AG08395 (cell line): ENCODE measurements at places on chromosomes 1 and 21.
A peak's percentile ranks its signal among the peaks of the same experiment; 100 is the strongest.

DNA sequence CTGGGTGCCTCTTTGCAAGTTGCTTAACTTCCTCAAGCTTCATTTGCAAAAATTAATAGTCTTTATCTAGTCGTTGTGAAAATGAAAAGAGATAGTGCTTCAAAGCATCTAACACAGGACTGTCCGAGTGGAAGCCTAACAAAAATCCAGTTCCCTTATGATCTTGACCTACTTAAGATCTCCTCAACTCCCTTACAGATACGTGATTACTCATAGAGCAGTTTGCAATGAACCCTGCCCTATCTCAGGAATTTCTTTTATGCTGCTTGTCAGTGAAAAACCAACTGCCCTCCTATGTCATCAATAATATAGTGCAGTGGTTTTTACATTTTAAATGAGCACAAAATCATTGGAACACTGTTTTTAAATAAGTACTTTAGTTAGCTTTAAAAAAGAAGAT is 314.3 kb downstream of the BACH1 start:
- DNase-seq, result no peak

DNA sequence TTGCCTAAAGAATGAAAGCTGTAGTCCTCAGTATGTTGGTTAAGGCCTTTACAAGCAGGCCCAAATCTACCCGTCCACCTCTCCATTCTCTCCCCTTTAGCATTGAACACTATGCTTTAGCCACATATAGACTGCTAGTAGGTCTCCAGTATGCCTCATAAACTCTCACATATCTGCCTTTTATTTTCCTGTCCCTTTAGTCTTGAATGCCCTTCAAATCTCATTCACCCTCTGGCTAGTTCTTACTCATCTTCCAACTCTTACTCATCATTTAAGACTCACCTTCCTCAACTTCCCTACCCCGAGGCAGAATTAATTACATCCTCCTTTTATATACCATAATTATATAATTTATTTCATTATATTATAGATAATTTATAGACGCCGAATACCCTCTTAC is 78.7 kb upstream of the TSPAN2 start:
- DNase-seq, result no peak

DNA sequence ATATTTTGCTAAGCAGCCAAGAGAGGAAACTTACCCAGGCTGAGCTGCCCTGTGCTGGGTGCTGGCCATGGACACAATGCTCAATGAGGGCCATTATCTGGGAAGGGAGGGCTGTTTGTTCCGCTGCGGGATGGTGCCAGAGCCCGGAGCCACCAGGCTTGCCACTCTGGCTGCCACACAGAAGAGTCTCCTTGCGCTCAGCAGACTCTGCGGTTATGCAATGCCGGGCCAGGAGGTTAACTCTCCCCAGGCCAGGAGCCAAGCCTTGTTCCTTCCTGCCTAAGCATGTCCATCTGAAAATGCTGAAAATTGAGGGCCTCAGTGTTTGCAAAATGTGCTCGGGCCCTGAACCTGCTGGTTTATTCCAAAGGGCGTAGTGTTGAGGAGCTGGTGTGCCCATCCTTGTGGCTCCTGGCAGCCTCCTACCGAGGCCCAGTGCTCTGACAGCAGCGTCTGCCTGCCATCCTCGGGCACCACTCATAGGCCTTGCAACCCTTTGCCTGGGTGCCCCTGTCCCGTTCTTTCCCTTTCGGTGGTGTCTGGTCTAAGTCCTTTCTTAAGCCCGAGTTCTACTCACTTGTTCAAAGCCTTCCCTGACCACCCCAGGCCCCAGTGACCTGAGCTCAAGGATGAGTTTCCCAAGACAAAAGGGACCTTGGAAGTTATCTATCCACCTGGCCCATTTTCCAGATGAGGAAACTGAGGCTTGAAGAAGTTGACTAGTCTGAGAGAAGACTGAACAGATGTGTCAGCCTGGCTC is 133.8 kb upstream of the EDN2 start:
- peak; percentile 63 for DNase-seq

GRCh38 chr1:56506951-56507491 is 72.3 kb downstream of the PLPP3 start:
- DNase-seq, result no peak

- DNase-seq, result peak; percentile 60
Measured at GRCh38 chr1:85274969-85275453, 1.4 kb downstream of the BCL10 start.

DNA sequence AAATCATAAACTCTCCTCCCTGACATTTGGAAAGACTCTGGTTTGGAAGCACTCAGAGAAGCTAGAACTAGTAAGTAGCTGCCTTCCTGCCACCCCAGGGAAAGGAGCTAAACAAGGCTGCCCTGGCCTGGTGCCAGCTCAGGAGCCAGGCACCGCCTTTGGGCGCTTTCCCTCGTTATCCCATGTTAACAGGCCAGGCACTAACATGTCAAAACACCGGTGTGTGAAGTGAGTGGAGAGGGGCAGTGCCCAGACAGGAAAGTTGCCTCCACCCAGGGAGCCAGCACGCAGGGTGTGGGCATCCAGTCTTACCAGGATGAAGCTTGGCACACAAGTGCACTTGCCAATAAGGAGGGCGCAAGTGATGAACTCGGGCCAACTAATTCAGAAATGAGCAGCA is 346.8 kb downstream of the RRAGC start:
- no peak for DNase-seq

DNA sequence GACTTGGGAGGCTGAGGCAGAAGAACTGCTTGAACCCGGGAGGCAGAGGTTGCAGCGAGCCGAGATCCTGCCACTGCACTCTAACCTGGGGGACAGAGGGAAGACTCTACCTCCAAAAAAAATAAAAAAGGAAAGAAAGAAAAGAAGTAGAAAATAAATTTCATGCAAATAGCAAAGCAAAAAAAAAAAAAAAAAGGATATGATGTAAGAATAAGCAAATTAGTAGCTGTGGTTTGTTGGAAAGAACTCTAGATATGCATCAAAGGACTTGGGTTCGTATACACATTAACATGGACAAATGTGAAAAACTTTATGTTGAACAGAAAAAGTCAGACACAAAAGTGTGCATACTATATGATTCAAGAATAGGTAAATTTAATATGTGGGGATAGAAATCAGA is 11.9 kb downstream of the WASF2 start:
- no peak for DNase-seq

DNA sequence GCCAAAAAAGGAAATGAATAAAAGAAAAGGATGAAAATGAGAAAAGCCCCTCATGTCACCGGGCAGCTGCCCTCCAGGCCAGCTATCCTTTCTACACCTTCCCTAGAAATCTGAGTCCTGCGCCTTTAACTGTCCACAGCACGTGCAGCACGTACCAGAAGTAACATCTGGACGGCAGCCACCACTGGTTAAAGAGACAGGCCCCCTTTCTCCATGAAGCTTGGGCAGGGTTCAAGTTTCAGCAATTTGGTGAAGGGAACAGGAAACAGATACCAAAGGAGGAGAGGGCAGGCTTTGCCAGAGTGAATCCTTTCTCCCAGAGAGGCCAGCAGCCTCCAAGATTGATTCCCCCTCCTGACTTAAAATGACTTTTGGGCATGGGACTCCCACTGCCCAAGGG is 3.6 kb upstream of the KIAA2013 start:
- peak; percentile 65 for DNase-seq

GRCh38 chr1:26851106-26851684 is 11.8 kb upstream of the SFN start:
- DNase-seq, result no peak

GRCh38 chr1:25123551-25123950 is 108.8 kb downstream of the SYF2 start:
- no peak for DNase-seq

DNA sequence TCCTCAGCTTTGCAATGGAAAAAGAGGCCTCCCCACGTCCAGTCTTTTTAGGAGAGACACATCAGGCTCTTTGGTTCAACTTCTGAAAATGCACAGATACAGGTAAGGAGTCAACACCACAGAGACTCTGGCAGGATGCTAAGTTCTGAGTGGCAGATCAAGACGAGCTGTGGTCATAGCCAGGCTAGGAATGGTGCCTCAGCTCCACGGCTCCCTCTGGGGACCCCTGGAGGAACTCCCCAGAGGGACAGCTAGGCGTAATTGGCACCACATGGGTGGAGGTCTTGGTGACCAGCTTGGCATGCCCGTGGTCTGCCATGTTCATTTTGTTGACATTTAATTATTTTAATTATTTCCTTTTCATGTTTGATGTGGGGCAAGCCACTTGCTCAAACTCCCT is 206.1 kb downstream of the KAZN start:
- no peak for DNase-seq

- no peak for DNase-seq
Measured at GRCh38 chr1:44422161-44422560, 17.1 kb downstream of the RNF220 start.

GRCh38 chr1:232868793-232869491 is 63.7 kb downstream of the MAP10 start:
- DNase-seq, result peak; percentile 92

DNA sequence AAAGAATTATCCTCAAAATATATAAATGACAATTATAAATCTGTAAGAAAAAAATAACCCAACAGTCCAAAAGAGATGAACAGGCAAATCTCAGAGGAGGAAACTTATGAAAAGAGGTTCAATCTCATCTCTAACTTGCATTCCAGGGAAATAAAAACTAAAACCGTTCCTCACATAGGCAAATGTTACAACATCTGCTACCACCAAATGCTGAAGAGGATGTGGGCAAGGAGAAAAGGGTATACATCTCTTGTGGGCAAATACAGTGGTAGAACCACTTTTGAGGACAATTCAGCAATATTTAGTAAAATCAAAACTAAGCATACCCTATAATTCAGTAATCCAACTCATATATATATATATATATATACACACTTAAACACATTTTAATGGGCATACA is 33.7 kb upstream of the SGIP1 start:
- DNase-seq, result no peak

- peak; percentile 42 for DNase-seq
Measured at GRCh38 chr1:3060601-3061551, 8.1 kb upstream of the PRDM16 start.

GRCh38 chr1:41664861-41665640 is 180.6 kb upstream of the EDN2 start:
- peak; percentile 46 for DNase-seq

GRCh38 chr21:33968080-33968994 is 52.7 kb upstream of the ATP5PO start:
- DNase-seq, result peak; percentile 68

DNA sequence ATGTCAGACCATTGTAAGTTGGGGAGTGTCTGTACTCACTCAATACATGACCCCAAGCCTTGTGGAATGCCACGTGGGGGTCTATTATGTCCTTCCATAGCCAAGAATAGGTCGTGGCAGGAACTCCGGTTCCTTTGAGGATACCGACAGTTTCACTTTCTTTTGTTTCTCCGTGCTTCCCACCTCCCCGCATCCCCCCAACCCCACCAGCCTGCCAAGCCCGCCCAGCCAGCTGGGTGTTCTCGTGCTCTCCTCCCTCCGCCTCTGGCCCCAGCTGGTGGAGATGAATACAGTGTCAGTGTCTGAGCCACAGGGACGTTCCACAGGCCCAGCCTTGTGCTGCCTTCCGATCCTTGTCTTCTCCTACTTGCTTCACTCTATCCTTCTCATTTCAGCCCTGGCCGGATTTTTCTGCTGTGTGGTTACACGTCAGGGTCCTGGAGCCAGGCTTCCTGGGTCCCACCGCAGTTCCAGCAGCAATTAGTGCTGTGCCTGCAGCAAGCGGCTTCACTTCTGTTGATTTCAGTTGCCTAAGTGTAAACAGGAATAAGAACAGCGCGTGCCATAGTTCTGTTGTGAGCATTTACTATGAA is 4.1 kb upstream of the AGTRAP start:
- peak; percentile 81 for DNase-seq

DNA sequence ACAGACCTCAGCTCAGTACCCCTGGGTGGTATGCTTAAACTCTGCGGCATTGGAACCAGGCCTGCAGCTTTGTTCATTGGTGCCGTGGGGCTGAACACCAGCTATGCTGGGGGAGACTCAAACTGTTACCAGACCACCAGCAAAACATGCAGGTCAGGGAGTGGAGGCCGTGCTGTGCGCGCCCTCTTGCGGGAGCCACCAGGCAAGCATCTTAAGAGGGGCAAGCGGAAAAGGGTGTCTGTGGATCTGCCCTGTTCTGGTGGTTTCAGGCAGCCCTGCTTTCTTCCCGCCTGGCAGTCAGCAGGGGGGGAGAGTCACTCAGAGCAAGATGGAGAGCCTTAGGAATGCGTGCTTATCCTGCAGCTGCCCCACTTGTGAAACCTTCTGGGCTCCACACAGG is 276.9 kb upstream of the ZRANB2 start:
- DNase-seq, result no peak

GRCh38 chr1:24216276-24217074 is 29.4 kb upstream of the IFNLR1 start:
- DNase-seq, result no peak

DNA sequence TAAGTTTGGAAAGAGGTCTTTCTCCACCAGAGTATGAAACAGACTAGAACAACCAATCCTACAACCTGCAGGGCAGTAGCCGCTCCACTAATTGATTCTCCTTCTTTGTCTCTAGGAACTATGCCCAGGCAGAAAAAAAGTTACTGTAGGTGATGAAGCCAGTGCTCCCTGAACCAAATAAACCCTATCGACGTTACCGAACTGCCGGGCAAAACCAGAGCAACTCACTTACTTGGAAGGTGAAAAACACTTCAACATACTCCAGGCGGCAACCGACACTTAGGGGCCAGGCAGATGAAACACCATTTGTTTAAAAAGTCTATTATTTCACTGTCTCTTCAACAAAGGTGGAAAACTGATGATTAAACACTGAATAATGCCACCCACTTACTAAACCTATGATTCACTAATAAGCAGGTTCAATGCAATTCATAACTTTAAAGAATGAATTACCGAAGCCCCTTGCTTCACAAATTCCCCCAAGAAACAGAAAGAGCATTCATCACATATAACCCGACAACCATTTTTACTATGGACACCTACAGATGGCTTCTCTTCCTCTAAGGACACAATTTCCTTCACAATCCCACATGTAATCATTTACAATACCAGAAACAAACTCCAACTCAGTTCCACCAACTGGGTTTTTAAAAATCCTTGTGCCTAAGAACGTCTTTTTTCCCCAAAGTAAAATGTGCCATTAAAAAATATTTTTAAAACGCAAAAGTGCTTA is 1.6 kb downstream of the NRIP1 start:
- no peak for DNase-seq

DNA sequence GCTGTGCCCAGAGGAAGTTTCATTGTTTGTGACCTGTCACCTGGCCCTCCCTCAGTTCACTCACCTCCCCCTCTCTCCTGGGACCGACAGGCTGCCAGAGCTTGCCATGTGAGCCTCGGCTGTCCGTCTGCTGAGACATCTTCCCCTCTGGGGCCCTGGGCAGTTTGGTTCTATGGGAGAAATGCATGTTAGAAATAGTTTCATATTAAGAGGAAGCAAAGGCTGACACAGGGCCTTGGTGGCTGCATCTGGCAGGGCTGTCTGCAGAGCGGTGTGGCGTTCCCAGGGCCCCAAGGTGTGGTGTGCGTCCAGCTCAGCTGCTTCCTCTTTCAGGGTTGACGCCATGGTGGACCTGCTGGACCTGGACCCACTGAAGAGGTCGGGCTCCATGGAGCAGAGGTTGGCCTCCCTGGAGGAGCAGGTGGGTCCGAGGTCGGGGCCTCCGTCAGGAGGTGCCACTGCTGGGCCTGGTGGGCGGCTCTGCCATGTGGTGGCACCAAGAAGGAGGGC is 31.9 kb upstream of the LRRC3 start:
- no peak for DNase-seq

- DNase-seq, result no peak
Measured at GRCh38 chr1:19067912-19068638, 111.6 kb upstream of the IFFO2 start.

GRCh38 chr1:226762988-226763904 is 24.2 kb upstream of the ITPKB start:
- no peak for DNase-seq
